Left kidney (tissue), 8 donors: ENCODE measurements at places on chromosomes 12 and 14. TPM values are rescaled to one million over a fixed set of nuclear protein-coding genes. Genes with fewer than 3 reads are reported as not detected.

GRCh38 chr12:52120951-52121823 is 41.7 kb downstream of the SMIM41 start:
- DNase-seq, result no peak

DNA sequence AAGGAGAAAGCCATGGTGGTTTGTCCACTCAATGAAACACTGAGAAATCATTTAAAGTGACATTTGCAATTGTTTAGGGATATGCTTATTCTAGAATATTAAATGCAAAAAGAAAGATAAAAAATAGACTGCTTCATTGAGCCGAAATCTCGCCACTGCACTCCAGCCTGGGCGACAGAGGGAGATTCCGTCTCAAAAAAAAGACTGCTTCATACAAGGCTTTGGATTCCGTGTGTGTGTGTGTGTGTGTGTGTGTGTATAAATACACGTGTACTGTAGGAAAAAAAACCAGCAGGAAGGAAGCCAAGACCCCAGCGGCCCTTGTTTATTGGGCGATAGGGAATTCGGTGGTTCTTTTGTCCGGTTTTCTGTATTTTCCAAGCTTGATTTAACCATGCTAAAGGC is 3.2 kb upstream of the ZNF839 start:
- DNase-seq, result peak; percentile 66

DNA sequence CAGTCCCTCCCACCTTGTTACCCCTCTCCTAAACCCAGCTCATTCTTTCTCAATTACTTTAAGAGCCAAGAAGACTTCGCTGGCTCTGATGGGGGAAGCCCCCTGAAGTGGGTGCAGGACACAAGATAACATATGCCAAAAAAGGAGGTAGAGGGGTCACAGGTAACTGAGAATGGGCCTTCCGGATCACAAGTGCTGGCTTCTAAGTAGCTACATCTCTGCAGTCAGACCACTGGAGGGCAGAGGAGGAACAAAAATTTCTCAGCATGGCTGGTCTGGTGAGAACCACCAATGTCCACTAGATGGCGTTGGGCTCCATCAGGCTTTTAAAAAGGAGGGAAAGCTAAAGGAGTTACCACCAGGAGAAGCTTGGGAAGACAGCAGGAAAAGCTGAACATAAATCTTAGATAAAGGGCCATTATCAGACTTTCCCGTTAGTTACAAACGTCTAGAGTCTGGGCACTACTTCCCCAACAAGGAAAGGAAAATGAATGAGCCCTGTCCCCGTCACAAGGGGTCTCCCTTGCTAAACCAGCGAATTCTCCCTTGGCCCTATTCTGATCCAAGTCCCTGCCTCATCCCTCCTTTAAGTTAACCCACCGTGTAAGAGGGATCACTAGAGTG is 11.6 kb upstream of the CDH24 start:
- DNase-seq, result peak; percentile 93

DNA sequence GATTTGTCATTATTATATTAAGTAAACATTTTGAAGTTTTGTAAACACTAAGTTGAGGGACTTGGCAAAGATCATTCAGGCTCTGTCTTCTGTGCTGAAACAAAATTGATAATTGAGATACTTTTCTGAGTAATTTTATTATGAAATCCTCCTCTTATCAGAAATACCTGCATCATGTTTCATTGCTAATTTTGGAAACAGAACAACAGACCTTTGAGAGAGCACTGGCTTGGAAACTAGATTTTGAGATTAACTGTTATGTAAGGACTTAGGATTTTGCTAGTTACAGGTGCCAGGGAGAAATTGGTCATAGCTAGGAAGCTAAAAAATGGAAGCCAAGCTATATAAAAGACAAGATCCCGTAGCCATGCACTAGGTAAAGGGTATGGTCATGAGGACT is 201.7 kb upstream of the DCN start:
- DNase-seq, result no peak

Gene SYNDIG1L
- 0.50 TPM for polyA plus RNA-seq

Gene KCNJ8
- polyA plus RNA-seq, result 19.0 TPM

Gene MARCHF9
- 20.0 TPM for polyA plus RNA-seq

Gene PITPNM2
- polyA plus RNA-seq, result 6.5 TPM
